Fibroblast of skin of back (primary cell): ENCODE measurements at places on chromosomes 3 and 15.

GRCh38 chr3:152051501-152052404, 178.3 kb downstream of the SUCNR1 start:
- DNase-seq, result peak; percentile 73

GRCh38 chr15:92306663-92307062, 87.0 kb upstream of the ST8SIA2 start:
- peak; percentile 12 for DNase-seq

GRCh38 chr3:7285505-7285904, 424.6 kb downstream of the GRM7 start:
- no peak for DNase-seq

GRCh38 chr3:144031938-144032337, 60.3 kb downstream of the DIPK2A start:
- DNase-seq, result no peak

DNA sequence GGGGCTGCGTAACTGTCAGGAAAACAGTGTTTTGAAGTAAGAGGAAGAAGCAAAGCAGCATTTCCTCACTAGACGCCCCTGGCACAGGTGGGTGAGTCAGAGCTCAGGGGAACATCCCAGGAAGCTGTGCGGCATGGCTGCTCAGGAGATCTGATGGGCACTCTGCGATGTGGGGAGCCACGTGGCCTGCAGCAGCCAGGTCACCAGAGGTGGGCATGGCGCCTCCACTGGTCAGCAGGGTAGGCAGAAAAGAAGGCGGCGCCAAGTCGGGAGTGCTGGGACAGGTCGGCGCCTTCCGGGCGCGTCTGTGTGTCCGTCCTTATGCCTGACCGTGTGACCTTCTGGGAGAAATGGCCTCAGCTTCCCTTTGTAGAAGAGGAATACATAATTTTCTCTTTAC, 249.9 kb upstream of the ST8SIA2 start:
- DNase-seq, result no peak

DNA sequence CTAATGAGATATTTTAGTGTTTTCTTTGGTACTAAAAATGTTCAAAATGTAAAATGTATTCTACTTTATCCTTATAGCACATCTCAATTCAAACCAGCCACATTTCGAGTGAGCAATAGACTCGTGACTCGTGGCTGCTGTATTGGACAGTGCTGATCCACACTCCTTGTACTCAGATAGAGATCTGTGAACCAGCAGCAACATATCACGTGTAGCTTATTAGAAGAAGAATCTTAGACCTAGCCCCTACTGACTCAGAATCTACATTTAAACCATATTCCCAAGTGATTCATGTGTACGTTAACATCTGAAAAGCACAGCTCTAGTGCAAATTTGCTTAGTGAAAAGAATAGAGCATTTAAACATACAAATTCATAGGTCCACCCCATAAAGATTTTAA, 130.9 kb downstream of the IL1RAP start:
- DNase-seq, result peak; percentile 36

DNA sequence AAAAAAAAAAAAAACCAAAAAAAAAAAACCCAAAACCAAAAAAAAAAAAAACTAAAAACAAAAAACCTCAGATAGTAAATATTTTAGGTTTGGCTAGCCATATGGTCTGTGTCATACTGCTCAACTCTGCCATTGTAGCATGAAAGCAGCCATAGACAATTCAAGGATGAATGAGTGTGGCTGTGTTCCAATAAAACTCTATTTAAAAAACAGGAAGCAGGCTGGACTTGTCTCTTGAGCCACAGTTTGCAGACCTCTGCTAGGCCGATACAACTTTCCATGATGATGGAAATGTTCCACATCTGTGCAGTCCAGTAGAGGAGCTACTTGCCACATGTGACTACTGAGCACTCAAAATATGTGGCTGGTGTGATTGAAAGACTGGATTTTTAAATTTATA, 11.1 kb downstream of the EFCAB12 start:
- DNase-seq, result no peak

- no peak for DNase-seq
Observed at GRCh38 chr3:124362455-124362854, 367.8 kb upstream of the UMPS start.

DNA sequence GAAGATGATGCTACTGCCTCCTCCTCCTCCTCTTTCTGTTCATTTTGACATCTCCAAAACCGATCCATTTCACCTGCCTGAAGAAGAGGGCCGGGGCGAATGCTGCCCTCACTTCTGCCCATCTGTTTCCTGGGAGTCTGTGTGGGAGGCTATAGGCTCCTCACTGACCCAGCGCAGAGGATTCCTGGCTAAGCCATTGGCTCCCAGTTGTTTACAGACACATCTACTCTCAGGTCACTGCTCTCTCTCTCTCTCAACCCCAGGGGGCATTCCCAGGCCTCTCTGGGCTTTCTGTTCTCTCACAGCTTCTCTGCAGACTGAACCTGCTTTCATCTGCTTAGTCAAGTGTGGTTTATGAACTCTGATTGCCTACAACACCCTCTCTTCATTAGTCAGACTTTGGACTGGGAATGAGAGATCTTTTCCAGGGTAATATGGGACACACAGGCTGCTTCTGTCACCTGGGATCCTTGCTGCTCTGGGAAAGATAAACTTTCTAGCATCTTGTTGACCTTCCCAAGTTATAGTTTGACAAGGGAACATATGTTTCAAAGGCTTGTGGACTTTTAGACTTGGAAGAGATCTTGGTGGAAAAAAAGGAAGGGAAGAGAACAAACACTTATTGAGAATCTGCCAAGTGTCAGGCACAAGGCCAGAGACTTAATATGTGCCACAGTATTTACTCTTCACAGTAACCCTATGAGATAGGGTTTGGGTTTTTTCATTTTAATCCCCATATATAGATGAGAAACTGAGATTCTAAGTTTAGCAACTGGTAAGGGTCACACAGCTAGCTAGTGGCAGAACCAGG, 30.2 kb upstream of the USP3 start:
- DNase-seq, result peak; percentile 50

DNA sequence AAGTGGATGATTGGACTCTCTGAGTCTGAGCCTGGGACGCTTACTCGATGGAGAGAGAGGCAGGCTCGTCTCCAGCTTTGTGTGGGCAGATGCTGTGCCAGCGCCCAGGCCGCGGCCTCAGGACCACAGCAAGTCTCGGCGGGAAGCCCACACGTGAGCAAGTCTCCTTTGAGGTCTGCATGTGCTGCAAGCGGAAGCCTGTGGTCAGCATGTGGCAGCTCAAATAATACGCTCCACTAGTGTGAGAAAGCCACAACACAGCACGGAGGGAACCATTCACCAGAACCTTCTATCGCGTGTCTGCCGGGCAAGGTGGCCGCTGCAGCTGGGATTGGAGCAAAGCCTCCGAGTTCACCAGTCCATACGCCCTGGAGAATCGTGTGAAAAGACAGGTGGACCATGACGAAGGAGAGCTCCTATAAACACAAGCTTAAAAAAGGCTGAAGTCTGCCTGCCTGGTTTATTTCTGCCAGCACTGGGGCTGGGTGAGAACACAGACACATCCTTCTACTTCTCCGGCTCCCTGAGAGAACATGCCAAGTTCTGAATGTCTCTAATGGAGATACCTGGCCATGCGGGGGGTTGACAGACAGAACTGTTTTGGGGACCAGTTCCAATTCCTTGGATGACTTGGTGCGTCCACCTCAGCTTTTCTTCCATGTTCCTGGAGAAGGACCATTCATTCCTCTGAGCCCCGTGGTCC, 82.0 kb upstream of the LRIG1 start:
- DNase-seq, result peak; percentile 65

DNA sequence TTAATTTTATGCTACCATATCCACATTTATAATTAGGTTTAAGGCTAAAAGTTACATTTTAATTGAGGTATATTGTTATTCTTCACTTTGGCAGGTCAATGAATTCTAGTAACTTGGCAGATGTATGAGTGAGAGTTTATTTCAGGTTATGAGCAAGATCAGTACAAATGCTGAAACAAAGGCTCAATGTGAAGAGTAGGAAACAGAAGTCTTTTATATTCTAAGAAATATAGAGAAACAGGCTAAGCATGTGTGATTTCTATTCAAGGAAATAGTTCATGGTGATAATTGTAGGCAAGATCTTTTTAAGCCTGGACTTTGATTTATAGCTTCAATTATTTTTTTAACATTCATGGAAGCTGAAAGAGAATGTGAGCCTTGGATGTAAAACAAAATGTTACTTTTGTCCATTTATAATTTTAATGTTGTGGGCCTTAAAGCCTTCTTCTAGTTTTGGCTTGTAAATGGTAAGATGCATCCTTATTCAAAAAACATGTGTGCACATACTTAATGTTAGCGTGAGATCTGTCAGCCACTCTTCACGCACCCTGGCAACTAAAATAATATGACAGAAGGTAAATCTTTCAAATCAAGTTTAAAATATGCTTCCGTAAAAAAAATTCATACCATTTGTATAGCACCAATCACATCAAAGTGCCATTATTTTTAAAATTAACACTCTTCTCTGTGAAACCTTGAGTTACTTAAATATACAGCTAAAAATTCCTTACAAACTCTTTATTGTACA, 22.8 kb upstream of the OSTN start:
- DNase-seq, result no peak

DNA sequence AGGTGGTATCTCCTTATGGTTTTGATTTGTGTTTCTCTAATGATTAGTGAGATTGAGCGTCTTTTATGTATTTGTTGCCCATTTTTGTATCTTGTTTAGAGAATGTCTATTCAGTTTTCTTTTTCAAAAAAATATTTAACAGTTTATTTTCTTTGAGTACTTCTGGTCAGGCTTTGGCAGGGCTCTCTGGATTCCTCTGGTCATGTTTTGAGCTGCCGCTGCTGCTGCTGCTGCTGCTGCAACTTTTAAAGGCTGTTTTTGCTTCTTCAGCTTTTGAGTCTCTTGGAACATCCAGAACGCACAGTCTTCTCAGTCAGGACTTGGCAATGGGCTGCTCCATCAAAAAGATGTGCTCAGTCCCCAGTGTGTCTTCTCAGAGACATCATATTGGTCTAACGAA, 40.1 kb downstream of the REC114 start:
- no peak for DNase-seq
